ENCODE measurements at places on chromosomes 5 and 9.

DNA sequence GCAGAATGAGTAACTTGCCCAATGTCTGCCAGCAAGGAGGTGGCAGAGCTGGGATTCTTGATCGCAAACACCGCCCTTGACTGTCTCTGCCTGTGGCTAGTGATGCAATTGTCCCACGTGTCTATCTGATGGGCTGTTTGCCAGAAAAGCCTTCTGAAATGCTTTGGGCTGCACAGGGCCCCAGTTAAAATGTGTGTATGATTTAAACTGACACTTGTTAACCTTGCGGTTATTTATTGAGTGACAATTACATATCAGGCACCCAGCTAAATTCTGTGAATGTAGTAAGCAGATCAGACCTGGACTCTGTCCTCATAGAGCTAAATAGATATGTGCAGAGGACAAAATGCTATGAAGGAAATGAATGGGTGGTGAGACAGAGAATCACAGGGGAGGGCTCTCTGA is 11.6 kb upstream of the IL12B start:
- peak; percentile 41 for DNase-seq

GRCh38 chr5:93294996-93295395 is 286.0 kb downstream of the NR2F1-AS1 start:
- DNase-seq, result no peak

- DNase-seq, result no peak
Observed at GRCh38 chr9:128091571-128091970, 23.5 kb downstream of the SLC25A25 start.

DNA sequence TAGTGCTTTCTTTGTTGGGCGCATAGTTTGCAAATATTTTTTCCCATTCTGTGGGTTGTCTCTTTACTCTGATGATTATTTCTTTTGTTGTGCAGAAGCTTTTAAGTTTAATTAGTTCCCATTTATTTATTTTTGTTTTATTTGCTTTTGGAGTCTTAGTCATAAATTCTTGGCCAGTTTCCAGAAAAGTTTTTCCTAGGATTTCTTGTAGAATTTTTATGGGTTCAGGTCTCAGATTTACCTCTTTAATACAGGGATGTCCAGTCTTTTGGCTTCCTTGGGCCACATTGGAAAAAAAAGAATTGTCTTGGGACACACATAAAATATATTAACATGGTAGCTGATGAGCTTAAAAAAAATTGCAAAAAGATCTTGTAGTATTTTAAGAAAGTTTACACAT is 122.0 kb downstream of the WDR70 start:
- no peak for DNase-seq

DNA sequence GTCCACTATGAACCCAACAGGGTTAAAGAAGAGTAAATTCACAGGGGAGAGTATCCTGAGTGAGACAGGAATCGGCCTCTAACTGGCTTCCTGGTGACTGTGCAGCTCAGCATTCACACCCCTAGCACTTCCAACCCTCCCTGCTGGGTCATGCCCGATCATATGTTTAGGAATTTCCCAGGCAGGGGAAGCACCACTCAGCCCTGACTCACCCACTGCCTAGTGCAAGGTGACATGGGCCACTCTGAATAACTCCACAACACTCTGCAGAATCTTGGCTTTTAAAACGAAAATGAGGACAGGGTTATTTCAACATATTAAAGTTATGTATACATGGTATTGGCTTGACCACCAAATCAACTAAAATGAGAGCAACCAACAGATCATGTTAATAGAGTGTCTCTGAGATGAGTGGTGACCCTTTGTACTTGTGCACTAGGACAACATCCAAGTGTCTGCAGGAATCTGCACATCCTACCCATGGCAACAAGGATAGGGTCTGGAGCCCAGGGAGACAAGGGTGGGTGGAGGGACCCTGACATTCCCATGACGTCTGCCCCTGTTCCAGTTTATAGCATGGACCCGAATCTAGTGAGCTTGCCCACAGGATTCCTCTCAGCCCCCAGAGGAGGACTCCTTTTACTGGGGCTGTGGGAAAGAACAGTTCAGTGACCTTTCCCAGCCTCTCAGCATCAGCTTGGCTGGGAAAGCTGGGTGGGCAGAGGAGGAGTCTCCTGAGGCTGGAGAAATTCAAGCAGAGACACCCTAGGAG is 485.8 kb downstream of the SEMA5A start:
- DNase-seq, result peak; percentile 96

GRCh38 chr5:179323026-179323870 is 22.0 kb downstream of the ADAMTS2 start:
- no peak for DNase-seq

GRCh38 chr5:99030906-99031440 is 102.2 kb upstream of the CHD1 start:
- no peak for DNase-seq

DNA sequence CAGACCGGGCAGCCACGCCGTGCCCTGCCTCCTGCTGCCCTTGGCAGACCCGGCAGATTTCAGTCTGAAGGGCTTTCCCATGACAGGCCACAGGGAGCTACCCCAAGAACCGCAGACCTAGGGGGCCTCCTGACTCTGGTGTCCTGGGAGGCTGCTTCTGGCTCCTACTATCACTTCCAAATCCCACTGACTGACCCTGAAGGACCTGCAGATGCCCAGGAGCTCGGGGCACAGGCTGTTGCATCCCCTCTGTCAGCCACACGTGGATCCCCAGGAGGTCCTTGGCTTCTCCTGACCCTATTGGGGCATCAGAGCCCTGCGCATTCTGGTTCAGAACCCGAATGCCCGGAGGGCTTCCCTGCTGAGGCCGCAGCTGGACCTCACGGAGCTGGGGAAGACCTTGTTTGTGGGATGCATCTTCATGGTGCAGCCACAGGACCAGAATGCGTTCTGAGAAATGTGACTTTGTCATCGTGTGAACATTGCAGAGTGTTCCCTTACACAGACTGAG is 81.3 kb upstream of the IRX4 start:
- no peak for DNase-seq

DNA sequence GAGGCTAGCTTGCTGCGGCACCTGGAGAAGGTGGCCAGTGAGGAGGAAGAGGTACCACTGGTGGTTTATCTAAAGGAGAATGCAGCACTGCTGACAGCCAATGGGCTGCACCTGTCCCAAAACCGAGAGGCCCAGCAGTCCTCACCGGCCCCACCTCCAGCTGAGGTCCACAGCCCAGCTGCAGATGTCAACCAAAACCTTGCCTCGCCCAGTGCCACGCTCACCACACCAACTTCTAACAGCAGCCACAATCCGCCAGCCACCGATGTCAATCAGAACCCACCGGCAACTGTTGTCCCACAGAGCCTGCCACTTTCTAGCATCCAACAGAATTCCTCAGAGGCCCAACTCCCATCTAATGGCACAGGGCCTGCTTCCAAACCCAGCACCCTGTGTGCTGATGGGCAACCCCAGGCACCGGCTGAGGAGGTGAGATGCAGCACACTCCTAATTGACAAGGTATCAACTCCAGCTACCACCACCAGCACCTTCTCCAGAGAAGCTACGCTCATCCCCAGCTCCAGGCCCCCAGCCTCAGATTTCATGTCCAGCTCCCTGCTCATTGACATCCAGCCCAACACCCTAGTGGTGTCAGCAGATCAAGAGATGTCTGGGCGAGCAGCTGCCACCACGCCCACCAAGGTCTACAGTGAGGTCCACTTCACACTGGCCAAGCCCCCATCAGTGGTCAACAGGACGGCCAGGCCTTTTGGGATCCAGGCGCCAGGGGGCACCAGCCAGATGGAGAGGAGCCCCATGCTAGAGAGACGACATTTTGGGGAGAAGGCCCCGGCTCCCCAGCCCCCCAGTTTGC is 8.0 kb downstream of the SYNPO start:
- no peak for DNase-seq

DNA sequence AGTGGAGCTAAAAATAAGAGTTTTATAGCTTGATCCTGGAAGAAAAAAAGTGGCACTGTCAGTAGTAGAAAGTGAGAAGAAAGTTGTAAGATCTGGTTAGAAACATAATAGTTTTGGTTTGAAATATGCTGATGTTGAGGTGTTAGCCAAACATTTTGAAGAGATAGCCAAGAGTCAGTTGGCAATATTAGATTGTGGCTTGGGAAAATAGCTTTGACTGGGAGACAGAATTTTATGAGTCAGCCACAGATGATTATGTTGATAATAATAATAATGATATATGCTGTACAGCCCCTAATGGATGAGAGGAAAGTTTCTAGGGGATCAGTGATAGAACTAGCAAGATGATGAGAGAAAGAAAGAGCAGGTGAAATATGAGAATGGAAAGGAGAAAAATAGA is 12.4 kb upstream of the CDH18 start:
- DNase-seq, result no peak

GRCh38 chr5:93632327-93632726 is 49.3 kb downstream of the NR2F1 start:
- DNase-seq, result no peak

DNA sequence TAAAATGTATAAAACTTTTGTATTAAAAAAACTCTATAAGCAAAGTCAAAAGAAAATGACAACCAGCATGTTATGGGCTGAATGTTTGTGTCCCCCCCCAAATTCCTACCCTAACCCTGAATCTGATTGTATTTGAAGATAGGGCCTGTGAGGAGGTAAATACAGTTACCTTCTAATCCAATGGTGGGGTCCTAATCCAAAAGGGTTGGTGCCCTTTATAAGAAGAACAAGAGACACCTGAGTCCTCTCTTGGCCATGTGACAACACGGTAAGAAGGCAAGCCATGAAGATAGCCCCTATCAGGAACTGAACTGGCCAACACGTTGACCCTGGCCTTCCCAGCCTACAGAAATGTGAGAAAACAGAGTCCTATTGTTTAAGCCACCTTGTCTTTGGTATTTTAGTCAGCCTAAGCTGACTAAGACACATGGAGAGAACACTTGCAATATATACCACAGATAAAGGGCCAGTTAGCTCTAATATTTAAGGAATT is 49.7 kb upstream of the AKNA start:
- no peak for DNase-seq

GRCh38 chr9:105262497-105262896 is 18.0 kb downstream of the SLC44A1 start:
- no peak for DNase-seq

GRCh38 chr9:23539311-23539710 is 286.7 kb downstream of the ELAVL2 start:
- no peak for DNase-seq

DNA sequence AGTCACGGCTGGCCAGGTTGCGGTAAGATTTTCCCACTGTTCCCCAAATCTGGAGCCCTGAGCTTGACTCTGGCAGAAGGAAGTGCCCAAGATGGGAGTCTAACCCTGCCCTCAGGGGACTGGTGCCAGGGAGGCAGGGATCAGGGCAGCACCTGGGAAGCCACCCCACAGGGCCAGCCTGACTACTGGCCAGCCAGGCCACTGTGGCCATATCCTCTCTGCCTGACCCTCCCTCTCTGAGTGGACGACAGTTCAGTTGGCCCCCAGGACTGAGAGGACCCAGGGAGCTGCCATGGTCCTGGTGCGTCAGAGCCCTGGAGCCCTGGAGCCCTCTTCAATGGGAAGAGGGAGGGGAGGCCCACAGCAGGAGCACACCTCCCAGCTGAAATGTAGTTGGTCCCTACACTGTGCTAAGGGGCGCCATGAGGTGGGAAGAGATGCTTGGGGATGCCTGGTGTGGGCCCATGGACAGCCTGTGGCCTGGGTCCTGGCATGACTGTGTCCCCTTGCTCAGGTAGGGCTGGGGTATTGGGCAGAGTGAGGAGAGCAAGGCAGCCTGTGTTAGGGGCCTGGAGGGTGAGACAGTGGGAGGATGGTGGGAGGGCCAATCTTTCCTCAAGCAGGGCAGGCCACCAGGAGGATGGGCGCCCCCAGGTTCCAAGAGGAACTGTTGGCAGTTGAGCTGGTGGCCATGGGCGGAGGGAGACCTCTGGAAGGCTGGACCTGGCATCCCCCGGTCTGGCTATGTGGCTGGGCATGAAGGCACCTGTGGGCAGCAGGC is 81.1 kb downstream of the PHF2 start:
- no peak for DNase-seq

DNA sequence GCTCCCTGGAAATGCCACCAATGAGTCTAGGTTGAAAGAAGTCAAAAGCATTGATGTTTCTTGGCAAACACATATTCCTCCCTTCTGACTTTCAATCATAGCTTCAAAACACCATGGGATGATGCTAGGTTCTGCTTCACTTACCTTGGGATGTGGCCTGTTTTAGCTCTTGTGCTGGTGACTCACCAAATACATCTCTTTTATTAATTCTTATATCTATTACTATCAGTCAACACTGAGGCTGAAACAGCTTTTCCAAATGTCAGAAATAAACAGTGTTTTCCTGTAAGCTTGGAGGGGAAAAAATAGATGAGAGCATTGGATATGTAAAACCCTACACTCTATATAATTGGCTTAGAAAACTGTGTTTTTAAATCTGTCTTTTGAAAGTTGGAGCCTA is 245.4 kb upstream of the NREP start:
- no peak for DNase-seq

GRCh38 chr5:169013208-169013728 is 287.7 kb downstream of the SLIT3 start:
- DNase-seq, result no peak

- no peak for DNase-seq
Observed at GRCh38 chr5:168482361-168482760, 3.9 kb upstream of the RARS1 start.

DNA sequence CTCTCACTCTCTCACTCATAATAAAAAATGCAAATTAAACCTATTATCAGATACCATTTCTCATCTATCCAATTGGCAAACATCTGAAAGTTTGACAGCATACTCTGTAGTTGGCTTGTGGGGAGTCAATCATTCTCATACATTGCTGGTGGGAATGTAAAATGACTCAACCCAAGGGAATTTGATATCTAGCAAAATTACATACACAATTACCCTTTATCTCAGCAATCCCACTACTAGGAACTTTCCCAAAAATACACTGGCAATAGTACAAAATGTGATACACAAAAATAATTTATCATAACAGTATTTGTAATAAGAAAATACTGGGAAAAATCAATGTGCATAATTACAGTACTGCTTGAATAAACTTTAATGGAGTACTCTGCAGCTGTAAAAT is 731.3 kb downstream of the DTWD2 start:
- DNase-seq, result no peak

GRCh38 chr5:133483406-133484090 is 128.8 kb downstream of the FSTL4 start:
- DNase-seq, result no peak

DNA sequence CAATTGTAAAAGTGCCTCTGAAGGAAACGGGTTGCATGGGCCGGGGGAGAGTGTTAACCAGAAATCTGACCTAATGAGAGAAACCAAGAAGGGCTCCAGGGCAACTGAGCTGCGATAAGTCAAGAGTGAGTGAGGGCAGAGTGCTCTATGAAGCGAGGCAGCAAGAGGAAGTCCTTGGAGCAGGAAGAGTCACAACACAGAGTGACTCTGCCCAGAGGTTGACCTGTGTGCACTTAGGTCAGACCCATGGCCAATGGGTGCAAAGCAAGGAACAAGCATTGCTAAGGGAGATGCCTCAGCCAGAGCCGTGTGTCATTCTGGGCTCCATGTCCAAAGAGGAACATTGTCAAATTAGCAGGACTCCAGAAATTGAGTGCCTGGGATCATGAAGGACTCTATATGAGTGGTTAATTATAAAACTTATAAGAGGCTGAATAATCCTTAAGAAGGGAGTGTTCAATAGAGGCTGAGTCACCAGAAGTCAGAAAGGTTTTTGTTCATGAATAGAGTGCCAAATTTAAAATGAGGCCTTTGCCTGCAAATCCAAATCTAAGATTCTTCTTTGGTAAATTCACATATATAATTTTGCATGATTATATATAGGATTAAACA is 438.5 kb downstream of the MED10 start:
- DNase-seq, result no peak

- no peak for DNase-seq
Observed at GRCh38 chr9:79572032-79572607, 355 bp downstream of the TLE4 start.

- no peak for DNase-seq
Observed at GRCh38 chr5:65739162-65739561, 17.2 kb downstream of the NLN start.

All from non-pigmented ciliary epithelial cell (primary cell).